ENCODE measurements at places on chromosomes 12 and 14. TPM values are rescaled to one million over a fixed set of nuclear protein-coding genes. Genes with fewer than 3 reads are reported as not detected.
A peak's percentile ranks its signal among the peaks of the same experiment; 100 is the strongest.

DNA sequence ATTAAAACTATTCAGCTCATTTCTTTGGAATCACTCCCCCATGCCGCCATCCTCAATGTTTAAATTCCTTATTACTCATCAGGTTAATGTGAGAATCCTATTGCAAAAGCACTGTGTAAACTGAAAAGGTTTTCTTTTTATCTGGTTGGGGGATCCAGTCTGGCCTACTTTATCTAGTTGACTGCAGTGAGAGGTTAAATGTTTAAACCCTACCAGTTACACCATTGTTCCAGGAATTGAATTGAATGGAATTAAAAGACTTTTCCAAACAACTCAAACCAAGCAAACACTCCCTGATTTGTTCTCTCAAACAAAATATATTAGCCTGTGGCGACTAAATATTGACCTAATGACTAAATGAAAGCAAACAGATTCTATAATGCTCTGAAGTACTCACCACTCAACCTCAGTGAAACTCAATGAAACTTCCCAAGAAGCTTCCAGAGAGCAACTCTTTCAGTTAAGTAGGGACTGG, 100.5 kb downstream of the VEZT start:
- DNase-seq = no peak

The C12orf54 gene
- polyA plus RNA-seq = 0.49 TPM

- DNase-seq = no peak
These were observed 276.3 kb upstream of the CRY1 start for GRCh38 chr12:107369679-107370078.

GRCh38 chr12:8852119-8852518, 29.7 kb downstream of the A2ML1 start:
- DNase-seq = no peak

- DNase-seq = peak; percentile 33
These were observed 95.6 kb downstream of the GAS2L3 start for GRCh38 chr12:100668945-100669536.

Measured in right renal pelvis (tissue), 4 donors.